Body of pancreas (tissue), 4 donors: ENCODE measurements at places on chromosomes 13 and 19.

DNA sequence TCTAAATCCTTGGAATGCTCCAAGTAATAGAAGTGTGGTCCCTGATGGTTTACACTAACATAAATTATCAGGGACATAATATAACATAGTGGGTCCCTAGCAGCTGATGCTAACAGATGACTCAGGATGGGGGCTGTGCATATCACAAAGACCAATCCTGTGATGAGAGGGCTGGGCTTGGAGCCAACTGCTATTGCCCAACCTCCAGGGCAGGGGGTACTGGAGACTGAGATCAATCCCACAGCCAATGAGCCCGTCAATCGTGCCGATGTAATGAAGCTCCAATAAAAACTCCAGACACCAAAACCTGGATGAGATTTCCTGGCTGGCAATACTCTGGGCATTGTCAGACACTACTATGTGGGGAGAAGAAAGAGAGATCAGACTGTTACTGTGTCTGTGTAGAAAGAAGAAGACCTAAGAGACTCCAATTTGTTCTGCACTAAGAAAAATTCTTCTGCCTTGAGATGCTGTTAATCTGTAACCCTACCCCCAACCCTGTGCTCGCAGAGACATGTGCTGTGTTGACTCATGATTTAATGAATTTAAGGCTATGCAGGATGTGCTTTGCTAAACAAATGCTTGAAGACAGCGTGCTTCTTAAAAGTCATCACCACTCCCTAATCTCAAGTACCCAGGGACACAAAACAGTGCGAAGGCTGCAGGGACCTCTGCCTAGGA is 33.4 kb downstream of the ABCC4 start:
- no peak overlapping the region for H3K27ac ChIP-seq
- H3K27me3 ChIP-seq: no peaks in the 10 kb centered on the region
- H3K4me3 ChIP-seq: no peak overlapping the region
- DNase-seq: no peak
- H3K4me1 ChIP-seq: peaks cover 16% of the 10 kb centered on the region

DNA sequence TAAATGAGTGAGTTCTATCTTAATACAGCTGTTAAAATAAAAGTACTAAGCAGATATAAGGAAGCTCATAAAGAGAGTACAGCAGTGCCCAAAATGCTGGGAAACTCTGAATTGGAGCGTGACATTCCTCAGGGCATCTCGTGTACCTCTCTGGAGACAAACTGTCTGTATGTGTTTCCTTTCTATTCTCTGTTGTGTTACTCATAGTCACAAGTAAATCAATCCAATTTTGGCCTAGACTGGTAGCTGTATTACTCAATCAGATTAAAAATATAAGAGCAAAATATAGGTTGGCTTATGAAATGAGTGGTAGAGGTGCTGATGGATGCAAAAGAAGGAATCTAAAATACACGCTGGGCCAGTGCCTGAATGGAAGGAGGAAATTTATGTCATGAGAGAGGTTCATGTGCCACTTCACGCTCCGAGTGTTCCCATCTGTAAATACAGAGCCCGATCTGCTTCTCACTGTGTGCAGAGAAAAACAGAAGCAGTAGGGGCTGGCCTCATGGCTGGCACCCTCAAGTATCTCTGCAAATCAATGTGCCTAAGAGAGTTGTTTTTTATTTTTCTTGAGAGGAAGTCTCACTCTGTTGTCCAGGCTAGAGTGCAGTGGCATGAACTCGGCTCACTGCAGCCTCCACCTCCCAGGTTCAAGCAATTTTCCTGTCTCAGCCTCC is 58.7 kb upstream of the RGCC start:
- DNase-seq: no peak
- no peak overlapping the region for H3K4me3 ChIP-seq
- H3K4me1 ChIP-seq: no peaks in the 10 kb centered on the region
- H3K27me3 ChIP-seq: no peaks in the 10 kb centered on the region
- no peaks in the 10 kb centered on the region for H3K36me3 ChIP-seq
- no peak overlapping the region for H3K27ac ChIP-seq

- no peak overlapping the region for H3K4me3 ChIP-seq
- H3K27me3 ChIP-seq: no peaks in the 10 kb centered on the region
- H3K4me1 ChIP-seq: peaks cover 10% of the 10 kb centered on the region
- DNase-seq: no peak
- no peak overlapping the region for H3K27ac ChIP-seq
Measured at GRCh38 chr13:33245505-33246158, 39.9 kb downstream of the STARD13 start.

DNA sequence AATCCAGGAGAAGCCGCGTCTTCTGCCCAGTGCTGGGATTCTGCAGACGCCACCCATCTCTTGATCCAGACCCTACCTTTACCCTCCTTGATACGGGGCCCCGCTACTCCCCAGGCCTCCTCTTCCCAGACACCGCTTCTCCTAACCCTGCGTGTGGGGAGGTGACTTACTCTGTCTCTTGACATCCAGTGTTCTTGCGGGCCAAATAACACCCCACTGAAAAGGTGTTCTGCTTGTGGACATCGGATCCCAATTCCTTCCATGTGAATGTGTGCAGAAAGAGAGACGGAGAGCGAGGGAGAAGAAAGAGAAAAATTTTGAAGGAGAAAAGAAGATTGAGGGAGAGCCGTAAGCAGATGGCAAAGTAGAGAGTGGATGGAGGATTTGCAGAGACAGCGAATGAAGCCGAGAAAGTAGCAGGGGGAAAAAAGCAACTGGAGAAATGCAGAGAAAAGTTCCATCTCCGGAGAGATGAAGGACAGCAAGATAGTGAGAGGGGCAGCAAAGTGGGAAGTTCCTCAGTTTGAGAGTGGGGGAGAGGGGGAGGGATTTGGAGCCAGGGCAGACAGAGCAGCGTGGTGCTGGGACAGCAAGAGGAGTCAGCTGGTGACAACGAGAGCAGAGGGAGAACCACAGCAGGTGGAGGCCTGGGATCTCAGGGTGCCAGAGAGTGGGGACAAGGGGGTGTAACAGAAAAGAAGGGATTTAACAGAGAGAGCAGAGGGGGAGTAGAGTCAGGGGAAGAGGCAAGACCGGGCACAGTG is 814 bp downstream of the ZNF480 start:
- peaks cover 16% of the 10 kb centered on the region for H3K4me1 ChIP-seq
- peak overlapping the region; percentile 63 for H3K4me3 ChIP-seq
- no peaks in the 10 kb centered on the region for H3K27me3 ChIP-seq
- peaks cover 10% of the 10 kb centered on the region for H3K36me3 ChIP-seq
- DNase-seq: no peak

GRCh38 chr13:99299920-99300341 is 7.3 kb downstream of the GPR183 start:
- DNase-seq: no peak
- H3K4me3 ChIP-seq: no peak overlapping the region
- no peaks in the 10 kb centered on the region for H3K27me3 ChIP-seq
- no peaks in the 10 kb centered on the region for H3K36me3 ChIP-seq

GRCh38 chr13:20254076-20254475 is 22.0 kb upstream of the GJB6 start:
- no peaks in the 10 kb centered on the region for H3K27me3 ChIP-seq
- no peaks in the 10 kb centered on the region for H3K36me3 ChIP-seq
- H3K27ac ChIP-seq: no peak overlapping the region
- DNase-seq: no peak
- H3K4me1 ChIP-seq: no peaks in the 10 kb centered on the region
- no peak overlapping the region for H3K4me3 ChIP-seq

DNA sequence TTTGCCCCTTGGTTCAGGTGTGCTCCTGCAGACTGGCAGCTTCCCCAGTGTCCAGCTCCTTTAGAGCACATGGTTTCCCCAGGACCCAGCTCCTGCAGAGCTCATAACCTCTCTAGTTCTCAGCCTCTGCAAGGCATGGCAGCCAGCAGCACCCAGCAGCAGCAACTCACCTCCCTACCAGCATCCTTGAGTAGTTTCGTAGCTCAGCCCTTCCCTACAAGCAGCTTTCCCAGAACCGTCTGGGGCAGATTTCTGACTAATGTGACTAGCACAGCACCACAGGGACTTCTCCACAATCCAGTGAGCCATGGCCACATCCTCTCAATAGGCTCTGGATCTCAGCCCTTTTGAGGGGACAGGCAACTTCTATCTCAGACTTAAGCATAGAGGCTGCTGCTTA is 14.1 kb upstream of the METTL21C start:
- no peak overlapping the region for H3K4me3 ChIP-seq
- H3K4me1 ChIP-seq: no peaks in the 10 kb centered on the region
- no peaks in the 10 kb centered on the region for H3K27me3 ChIP-seq
- no peak for DNase-seq
- no peak overlapping the region for H3K27ac ChIP-seq
- no peaks in the 10 kb centered on the region for H3K36me3 ChIP-seq

DNA sequence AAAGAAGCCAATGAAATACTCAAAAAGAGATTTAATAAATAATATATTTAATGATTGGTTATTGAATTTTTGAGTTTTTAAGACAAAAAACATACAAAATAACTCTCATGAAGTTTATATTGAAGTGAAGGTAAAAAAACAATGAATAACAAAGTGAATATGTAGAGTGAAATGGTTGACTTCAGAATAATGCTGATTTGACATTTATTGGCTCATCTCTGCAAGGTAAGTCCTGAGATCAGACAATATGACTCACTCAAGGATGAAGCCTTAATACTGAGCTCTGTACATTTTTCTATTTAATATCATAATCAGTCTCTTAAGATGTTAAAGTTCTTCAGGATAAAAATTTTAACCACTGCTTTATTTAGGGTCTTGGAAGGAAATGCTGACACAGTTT is 1398.9 kb upstream of the PCDH9 start:
- H3K27me3 ChIP-seq: no peaks in the 10 kb centered on the region
- no peak for DNase-seq
- H3K4me1 ChIP-seq: no peaks in the 10 kb centered on the region

GRCh38 chr13:57673197-57673596 is 41.7 kb downstream of the PCDH17 start:
- DNase-seq: peak; percentile 9
- no peak overlapping the region for H3K4me3 ChIP-seq
- H3K27me3 ChIP-seq: no peaks in the 10 kb centered on the region

DNA sequence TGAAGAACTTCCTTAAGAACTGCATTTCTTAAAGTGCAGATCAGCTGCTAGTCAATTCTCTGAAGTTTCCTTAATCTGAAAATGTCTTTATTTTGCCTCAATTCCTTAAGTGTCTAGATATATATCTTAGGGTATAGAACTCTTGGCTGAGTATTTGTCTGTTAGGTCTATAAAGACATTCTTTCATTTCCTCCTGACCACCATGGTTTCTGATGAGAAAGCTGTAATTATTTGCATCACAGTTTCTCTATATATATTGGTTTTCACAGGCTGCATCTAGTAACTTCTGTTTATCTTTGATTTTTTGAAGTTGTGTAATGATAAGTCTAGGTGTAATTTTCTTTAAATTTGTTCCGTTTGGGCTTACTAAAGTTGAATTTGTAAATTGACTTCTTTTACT is 15.2 kb downstream of the NDFIP2 start:
- H3K4me3 ChIP-seq: no peak overlapping the region
- no peak for DNase-seq
- peaks cover 28% of the 10 kb centered on the region for H3K4me1 ChIP-seq
- H3K36me3 ChIP-seq: no peaks in the 10 kb centered on the region

GRCh38 chr19:29278716-29279115 is 65.8 kb upstream of the UQCRFS1 start:
- H3K36me3 ChIP-seq: no peaks in the 10 kb centered on the region
- H3K4me3 ChIP-seq: no peak overlapping the region
- no peaks in the 10 kb centered on the region for H3K27me3 ChIP-seq

DNA sequence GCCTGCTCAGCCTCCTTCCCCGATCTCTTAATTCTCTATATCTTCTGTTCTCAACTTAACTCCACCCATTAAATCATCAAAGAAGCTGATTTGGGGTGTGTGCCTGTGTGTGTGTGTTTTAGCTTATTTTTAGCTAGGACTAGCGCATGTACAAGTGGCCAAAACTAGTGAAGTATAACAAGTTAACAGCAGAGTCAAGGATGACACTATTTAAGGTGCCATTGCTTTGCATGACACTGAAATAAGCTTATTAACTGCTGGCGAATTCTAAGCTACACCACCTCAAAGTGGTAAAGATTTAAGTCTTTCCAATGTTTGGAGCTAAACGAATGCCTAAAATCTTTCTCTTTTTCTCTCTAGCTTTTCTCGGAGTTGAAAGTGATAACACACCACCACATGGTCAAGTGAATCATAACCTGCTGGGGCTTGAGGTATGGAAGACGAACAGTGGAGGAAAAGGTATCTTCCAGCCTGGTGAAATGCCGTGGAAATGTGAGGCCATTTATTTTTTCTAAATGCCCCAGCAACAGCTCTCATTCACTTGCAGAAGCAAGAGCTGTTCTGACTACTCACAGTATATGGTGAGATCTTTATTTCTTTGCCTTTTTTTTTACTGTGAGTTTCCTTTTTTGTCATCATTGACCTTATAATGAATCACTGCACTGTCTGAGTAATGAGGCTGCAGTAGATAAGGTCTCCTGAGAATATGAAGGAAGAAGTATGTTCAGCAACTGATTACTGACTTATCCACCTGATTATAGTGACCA is 570.3 kb downstream of the PCDH9 start:
- no peak overlapping the region for H3K27ac ChIP-seq
- H3K36me3 ChIP-seq: no peaks in the 10 kb centered on the region
- H3K4me3 ChIP-seq: no peak overlapping the region
- H3K4me1 ChIP-seq: no peaks in the 10 kb centered on the region

GRCh38 chr13:66210677-66211076 is 1019.5 kb downstream of the PCDH9 start:
- no peak overlapping the region for H3K4me3 ChIP-seq
- no peaks in the 10 kb centered on the region for H3K36me3 ChIP-seq
- H3K27ac ChIP-seq: no peak overlapping the region
- DNase-seq: no peak
- H3K27me3 ChIP-seq: no peaks in the 10 kb centered on the region
- no peaks in the 10 kb centered on the region for H3K4me1 ChIP-seq

DNA sequence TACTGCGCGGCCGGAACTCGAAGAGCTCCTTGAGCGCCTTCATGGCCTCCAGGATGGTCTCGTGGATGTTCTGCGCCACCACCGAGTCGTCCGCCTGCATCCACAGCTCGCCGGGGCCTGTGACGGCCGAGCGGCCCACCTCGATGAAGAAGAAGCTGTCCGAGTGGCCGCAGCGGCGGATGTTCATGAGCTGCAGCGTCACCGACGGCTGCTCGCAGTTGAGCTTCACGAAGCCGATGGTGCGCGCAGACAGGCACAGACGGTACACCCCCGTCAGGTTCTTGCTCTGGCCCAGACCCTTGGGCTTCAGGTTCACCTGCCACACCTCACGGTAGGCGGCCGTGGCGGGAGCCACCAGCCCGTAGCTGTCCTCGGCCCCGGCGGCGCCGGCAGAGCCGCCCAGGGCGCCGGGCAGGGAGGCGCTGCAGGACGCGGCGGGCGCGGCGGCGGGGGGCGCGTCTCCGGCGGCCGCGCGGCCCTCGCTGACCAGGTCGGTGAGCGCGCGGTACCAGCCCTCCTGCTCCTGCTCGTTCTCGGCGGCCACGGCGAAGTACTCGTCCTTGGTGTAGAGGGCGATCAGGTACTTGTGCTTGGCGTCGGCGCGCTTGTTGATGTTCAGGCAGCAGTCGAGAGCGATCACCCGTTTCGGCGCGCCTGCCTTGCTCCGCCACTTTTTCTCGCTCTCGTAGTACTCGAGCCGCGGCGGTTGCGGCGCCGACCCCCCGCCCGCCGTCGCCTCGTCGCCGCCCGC is 1.1 kb downstream of the IRS2 start:
- DNase-seq: peak; percentile 66
- no peaks in the 10 kb centered on the region for H3K36me3 ChIP-seq
- peaks cover 48% of the 10 kb centered on the region for H3K4me1 ChIP-seq
